ENCODE measurements at places on chromosomes 16 and 17.
A peak's percentile ranks its signal among the peaks of the same experiment; 100 is the strongest.

- DNase-seq: no peak
These were observed 246.2 kb downstream of the KATNIP start for GRCh38 chr16:27795992-27796614.

GRCh38 chr16:85657996-85658395 is 30.8 kb downstream of the GINS2 start:
- DNase-seq: no peak

GRCh38 chr17:39729280-39729851 is 966 bp downstream of the MIEN1 start:
- DNase-seq: no peak

DNA sequence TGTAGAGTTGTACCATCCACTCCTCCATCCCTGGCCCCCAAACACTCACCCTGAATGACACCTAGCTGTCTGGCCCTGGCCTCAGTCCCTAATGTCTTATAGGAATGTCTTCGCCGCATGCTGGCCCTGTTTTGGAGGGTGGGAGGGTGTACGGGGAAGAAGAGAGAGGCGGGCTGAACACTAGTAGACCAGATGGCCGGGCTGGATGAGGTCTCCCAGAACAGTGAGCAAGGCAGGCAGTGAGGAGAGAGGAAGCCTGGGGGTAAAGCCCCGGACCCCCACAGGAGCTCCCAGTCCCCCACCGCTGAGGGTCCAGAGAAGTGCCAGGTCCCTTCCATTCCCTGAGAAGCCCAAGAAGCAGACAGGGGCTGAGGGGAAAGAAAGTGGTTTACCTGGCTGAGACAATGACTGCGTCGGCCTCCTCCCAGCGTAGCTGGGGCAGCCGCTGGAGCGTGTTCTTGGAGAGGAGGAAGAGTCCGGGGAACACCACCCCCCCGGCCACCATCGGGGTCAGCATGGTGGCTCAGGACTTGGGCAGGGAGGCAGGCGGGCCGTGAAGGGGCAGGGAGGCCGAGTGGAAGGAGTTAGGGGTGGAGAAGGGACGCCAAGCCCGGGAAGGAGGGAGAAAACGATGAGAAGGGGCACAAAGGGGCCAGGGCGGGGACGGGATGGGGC is 923 bp downstream of the TLCD3B start:
- DNase-seq: no peak

DNA sequence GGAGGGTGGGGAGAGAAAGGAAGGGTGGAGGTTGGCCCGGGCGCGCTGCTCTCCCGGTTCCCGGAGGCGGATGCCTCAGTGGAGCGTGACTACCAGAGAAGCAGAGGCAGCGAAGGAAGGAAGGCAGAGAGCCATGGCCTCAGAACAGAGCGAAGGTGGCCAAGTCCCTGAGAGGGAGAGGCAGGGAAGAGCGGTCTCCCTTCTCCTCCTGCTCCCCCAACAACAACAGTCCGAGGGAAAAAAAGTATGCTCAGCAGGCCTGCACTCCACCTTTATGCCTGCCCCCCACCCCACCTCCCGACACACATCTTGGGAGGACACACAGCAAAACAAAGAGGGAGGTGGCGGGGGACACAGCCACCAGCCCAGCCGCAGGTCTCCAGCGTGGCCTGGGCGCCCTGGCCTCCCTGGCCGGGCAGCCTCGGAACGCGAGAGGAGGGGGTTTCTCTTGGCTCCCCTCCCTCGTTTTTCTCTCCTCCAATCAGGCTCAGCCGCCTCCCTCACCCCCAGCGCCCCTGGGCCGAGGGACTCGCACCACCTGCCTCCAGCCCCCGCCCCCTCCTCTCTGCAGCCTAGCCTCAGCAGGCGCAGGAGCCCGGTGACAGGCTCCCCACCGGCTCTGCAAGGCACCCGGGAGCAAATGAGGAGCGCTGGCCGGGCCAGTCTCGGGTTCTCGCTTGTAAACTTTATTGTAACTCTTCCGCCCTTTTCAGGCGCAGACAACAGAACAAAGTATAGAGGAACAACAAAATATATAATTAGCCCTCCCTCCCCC is 1.1 kb upstream of the HOXB7 start:
- DNase-seq: no peak

DNA sequence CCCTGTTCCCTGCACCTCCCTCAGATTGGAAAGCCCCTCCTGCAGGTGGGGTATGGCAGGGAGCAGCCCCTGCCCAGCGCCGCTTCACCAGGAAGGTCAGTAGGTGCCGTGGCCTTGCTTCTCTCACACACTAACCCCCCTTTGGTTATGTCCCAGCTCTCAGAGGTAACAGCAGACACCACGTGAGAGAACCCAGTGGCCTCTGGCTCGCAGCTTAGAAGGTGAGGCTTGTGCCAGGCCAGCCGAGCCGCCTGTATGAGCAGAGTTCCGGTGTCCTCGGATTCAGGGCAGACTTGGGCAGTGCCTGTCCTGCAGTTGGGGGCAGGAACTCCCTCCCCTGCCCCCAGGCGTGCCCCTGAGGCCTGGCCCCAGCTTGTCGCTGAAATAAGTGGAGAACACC is 47.1 kb downstream of the PRMT7 start:
- no peak for DNase-seq

GRCh38 chr16:74448990-74449389 is 27.7 kb upstream of the CLEC18B start:
- peak; percentile 83 for DNase-seq

DNA sequence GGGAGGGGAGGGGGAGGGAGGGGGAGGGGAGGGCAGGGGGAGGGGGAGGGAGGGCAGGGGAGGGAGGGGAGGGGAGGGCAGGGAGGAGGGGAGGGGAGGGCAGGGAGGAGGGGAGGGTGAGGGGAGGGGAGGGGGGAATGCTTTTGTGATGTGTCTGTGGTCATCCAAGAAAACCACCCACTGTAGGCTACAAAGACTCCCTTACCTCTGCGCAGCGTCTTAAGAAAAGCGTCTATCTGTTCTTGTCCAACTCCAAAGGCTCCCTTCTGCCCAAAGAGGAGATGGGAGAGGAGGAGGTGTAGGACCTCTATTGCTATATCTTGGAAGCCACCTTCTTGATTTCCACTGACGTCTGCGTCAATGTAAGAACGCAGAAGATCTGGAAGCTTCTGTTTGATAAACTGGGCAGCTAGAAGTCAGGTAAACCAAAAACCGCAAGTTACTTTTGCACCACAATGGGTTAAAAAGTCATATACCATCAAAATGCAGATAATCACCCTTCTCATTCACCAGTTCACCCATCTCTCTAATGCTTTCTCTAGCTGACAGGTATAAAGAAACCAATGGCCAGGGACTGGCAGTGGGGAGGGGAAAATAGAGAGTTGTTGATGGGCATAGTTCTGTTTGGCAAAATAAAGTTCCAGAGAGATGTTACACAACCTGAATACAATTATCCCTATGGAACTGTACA is 43.1 kb downstream of the CNOT1 start:
- DNase-seq: no peak

DNA sequence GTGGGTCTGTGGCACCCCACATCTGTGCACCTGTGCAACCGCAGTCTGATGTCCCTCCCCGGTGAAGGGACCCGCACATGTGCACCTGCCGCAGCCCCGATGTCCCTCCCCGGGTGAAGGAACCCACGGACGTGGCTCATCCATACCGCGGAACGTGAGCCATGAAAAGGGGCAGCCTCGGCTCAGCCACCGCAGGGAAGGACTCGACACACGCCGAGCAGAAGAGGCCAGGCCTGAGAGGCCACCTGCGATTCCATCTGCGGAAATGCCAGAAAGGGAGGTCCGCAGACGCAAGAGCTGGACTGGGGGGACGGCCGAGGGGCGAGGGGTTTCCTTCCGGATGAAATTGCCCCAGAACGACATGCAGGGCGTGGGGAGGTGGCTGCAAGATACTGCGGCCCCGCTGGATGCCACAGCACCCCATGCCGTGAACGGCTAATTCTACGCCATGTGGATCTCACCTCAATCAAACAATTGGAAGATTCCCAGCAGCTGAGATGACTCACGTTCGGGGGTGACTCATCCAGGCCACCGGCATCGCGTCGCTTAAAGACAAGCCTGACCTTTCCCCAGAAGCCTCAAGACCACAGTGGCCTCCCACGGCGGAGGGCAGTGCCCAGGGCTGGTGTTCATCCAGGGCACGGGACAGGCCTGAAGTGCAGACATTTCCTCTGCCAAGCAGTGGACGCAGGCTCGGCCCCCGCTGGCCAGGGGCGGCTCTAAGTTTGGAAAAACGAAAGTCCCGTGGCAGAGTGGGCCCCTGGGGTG is 21.0 kb downstream of the SOX8 start:
- peak; percentile 68 for DNase-seq

- peak; percentile 65 for DNase-seq
These were observed 665 bp upstream of the ALDH3A2 start for GRCh38 chr17:19647697-19648474.

DNA sequence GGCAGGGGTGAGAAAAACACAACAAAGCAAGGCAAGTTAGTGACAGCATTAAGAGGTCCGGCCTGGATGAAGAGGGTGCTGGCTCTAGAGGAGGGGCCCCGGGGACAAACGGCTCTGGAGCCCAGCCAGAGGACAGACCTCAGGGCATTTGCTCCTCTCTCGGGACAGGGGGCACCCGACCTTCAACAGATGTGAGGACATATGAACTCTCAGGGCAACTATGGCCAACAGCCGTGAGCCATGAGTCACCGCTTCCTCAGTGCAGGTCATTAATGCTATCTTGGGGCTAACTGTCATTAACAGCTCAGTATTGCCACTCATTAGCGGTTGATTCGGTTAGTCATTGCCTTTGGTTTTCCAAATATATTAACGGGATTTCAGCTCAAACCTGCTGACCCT is 9.7 kb upstream of the ARL5C start:
- DNase-seq: no peak

Measured in HS-5 (cell line).